ENCODE measurements at places on chromosomes 5 and 9. TPM values are rescaled to one million over a fixed set of nuclear protein-coding genes. Genes with fewer than 3 reads are reported as not detected.

GRCh38 chr5:148372166-148372725 is 11.5 kb upstream of the FBXO38 start:
- DNase-seq = no peak

DNA sequence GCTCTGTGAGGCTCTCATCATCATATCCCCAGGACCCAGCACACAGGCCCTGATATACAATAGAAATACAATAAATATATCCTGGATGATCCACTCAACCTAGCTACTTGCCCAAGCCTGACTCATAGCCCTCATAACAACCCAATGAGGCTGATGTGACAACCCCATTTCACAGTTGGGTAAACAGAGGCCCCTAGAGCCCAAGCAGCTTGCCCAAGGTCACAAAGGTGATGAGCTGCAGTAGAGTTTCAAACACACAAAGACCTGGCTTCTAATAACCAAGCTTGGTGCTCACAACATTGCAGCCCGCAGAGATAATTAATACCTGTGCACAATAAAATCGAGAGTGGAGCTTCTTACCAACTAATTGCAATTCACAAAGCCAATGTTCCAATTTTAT is 3.2 kb upstream of the AKNA start:
- DNase-seq = no peak

DNA sequence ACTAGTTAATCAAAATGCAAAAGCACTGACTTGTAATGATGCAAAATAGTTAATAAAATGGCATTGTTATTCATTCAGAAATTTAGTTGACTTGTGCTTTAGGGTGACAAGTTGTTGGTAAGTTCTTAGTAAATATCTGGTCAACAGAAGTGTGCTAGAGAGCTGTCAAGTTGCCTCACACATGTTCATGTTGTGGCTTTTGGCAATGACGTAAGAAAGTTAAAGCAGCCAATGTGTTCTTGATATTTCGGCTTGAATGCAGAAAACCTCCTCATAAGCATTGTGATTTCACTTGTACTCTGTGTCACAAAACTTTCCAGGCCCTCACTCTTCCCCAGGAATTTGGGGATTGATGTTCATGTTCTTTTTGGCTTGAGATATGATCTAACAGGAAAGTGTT is 626.7 kb downstream of the PRR16 start:
- no peak for DNase-seq

FOXD4 gene
- 0.31 TPM for total RNA-seq

DNA sequence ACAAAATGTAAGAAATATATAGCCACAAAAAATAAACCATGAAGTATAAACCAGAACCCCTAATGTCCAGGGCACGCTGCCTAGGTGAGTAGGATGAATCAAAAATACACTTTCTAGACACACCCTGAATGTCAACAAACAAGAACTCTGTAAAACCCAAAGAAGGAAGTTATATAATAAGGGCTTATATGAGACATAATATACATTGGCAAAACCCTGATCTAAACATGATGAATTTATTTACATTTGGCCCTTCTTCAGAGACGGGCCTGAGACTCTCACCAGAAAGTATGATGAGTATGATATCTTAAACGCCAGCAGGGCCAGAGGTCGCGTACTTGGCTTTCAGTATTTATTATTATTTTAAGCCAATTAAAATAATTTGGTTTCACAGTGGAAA is 125.1 kb upstream of the FST start:
- DNase-seq = no peak

GRCh38 chr5:141392429-141393198 is at the start of gene PCDHGA8:
Gene PCDHGA8, plus strand, starts transcription at chr5:141392633. Its CDS starts 181 bp downstream, at chr5:141392814.
- no peak for DNase-seq

DNA sequence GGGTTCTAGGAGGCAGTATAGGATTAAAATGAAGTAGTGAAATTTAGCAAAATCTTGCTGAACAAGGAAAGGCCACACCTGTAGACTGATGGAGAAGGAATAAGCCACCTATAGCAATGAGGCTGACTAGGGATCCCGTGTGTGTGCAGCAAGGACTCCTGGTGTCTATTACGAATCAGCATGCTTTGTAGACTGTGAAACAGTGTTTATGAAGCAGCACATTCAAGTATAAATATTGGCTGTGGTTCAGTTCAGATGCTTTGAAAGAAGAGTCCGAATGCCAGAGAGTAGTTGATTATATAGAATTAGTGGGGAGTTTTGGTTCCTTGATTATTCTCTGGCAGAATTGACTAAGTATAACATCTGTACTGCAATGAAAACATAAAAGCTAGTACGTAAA is 41.8 kb downstream of the CAST start:
- DNase-seq = no peak

LCN9 gene
- not detected for total RNA-seq

GRCh38 chr5:64585646-64586045 is 79.8 kb downstream of the RGS7BP start:
- no peak for DNase-seq
